ENCODE measurements at places on chromosomes 5 and 9. TPM values are rescaled to one million over a fixed set of nuclear protein-coding genes. Genes with fewer than 3 reads are reported as not detected.

- no peak for DNase-seq
Measured at GRCh38 chr9:9212963-9213362, 1399.8 kb downstream of the PTPRD start.

DNA sequence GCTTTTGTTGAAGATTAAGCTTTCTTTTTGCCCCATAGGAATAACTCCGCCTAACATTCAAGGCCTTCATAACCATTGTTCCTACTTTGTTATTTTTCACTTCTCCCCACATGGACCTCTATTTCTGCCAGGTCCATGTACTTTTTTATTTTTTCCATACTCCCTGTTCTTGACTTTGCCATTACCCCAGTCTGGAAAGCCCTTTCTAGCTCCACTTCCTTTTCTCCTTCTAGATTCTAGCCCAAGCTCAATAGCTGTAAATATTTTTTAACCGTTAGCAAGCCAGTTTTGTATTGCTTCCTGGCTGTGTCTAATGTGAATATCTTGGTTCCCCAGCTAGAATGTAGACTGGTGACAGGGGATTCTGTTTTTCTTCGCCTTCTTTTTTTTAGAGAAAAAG is 26.1 kb downstream of the NCBP1 start:
- no peak for DNase-seq

PCA3 gene
- total RNA-seq: not detected

DNA sequence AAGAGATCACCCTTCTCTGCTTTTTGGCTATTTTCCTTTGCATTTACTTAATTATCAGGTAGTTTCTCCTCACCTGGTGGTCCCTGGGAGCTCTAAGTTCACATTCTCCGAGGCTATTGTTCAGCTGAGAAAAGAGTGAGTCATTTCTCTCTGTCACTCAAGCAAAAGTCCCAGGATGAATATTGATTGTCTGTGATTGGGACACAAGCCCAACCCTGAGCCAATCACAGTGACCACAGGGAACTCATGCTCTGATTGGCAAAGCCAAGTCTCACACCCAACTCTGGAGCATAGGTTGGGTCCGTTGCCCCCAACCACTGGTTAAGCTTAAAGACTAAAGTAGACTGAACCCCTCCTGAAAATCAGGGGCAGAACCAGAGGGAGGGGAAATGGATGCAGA is 27.8 kb upstream of the FAT2 start:
- peak; percentile 7 for DNase-seq

PCDHGB6 gene
- total RNA-seq: 11.9 TPM

DNA sequence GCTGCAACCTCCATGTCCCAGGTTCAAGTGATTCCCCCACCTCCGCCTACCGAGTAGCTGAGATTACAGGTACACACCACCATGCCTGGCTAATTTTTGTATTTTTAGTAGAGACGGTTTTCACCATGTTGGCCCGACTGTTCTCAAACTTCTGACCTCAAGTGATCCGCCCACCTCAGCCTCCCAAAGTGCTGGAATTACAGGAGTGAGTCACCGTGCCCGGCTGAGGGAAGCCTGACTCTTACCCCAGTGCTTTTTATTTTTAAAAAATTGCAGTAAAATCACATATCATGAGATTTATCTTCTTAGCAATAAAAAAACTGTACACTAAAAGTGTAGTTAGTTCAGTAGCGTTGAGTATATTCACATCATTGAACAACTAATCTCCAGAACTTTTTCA is 105.3 kb downstream of the SLIT3 start:
- no peak for DNase-seq

EHMT1 gene
- 39.8 TPM for total RNA-seq

- no peak for DNase-seq
Measured at GRCh38 chr9:136043441-136043991, 51.6 kb downstream of the NACC2 start.

DNA sequence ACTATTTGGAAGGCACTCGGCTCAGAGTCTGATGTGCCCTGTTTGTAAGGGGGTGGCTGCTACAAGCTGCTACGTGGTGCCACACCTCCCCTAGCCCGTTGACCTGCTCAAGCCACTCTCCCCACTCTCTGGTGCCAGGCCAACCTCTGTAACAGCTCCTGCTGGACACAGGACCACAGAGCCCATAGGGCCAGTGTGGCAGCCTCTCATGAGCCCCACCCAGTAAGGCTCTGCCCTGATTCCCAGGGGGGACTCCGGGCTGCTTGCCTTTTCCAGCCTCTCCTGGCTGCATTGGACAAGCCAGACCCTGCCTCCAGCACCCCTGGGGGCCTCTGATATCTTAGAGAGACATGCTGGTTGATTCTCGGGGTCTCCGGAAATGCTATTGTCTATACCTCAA is 53.3 kb upstream of the ANGPTL2 start:
- no peak for DNase-seq

DNA sequence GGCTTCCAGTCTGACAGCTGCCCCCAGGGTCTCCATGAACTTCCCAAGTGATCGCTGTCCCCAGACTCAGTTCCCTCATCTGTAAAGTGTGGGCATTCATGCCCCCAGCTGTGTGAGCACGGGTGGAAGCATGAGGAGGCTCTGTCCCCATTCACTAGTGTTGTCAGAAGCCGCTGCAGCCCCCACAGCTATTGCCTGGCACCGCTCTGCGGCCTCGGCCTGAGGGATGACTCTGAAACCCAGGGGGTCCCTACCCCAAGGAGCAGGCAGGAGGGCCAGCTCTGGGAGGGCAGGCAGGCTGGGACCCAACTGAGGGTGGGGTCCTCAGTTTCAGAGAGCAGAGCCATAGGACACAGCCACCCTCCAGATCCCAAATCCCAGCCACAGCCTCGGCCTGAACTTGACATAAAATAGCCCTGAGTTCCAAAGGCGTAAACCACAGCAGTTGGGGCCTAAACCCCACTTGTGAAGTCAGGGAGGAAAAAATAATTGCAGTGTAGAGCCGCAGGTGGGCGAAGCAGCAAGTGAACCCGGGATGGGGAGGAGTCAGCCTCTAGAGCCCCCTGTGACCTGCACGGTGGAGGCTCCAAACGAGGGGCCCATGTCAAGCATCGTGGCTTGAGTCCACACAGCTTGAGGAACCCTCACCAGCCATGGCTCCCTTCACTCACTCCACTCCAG is 66.0 kb upstream of the ADAMTS2 start:
- peak; percentile 72 for DNase-seq

DNA sequence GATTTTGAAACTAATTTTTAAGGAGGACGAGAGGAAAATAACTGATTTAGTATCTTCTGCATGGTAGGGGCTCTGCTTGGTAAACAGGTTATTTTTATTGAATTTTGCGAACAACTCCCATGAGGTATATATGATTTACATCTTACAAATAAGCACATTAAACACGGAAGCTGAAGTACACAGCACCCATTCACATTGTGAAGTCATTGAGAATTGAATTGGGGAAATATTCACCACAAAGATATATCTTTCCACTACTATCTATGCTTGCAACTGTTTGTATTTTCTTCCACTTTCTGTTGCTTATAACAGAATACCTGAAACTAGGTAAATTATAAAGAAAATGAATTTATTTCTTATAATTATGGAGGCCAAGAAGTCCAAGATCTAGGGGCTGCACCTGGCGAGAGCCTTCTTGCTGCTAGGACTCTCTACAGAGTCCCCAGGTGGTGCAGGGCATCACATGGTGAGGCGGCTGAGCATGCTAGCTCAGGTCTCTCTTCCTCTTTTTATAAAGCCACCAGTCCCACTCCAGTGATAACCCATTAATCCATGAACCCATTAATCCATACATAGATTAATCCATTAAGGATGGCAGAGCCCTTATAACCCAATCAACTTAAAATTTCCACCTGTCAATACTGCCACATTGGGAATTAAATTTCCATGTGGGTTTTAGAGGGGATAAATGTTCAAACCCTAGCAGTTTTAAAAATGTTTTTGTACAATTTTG is 79.0 kb upstream of the ZNF608 start:
- no peak for DNase-seq

SH3GL2 gene
- 7.3 TPM for total RNA-seq

CMYA5 gene
- 1,204 TPM for total RNA-seq

GRCh38 chr5:10743951-10744350 is 17.1 kb downstream of the DAP start:
- no peak for DNase-seq
